B cell (primary cell): ENCODE measurements at places on chromosomes 6 and 20. TPM values are rescaled to one million over a fixed set of nuclear protein-coding genes. Genes with fewer than 3 reads are reported as not detected.

The PHACTR3 gene
- total RNA-seq = not detected in 2 replicates

The COX4I2 gene
- total RNA-seq = not detected in 2 replicates

The GINS1 gene
- total RNA-seq = 2.0 and 3.6 TPM in 2 replicates

The RAE1 gene
- 32.6 and 36.4 TPM in 2 replicates for total RNA-seq

The IFNGR1 gene
- 48.2 and 51.2 TPM in 2 replicates for total RNA-seq

- H3K27me3 ChIP-seq = no peaks in the 10 kb centered on the region
- no peak for DNase-seq
- H3K36me3 ChIP-seq = peaks cover 24% of the 10 kb centered on the region
- H3K4me1 ChIP-seq = no peaks in the 10 kb centered on the region
These were observed 132.3 kb downstream of the RALGAPA2 start for GRCh38 chr20:20580139-20580538.

DNA sequence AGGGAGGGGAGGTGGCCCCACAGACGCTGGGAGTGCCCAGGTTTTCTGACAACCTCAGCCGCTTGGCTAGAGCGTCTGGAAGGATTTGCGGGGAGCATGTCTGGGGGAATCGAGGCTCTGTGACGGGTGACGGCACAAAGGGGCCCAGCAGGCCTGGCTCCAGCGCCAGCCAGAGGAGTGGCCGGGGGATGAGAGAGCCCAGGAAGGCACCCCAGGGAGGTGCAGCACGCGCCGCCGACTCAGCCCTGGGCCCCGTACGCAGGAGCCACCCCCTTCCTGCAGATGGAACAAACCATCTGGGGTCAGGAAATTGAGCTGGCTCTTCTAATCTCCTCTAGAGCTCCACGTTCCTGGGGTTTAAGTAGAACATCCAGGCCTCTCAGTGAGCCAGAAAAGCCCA, 5.9 kb upstream of the SLCO4A1 start:
- H3K4me3 ChIP-seq = no peak overlapping the region
- H3K27ac ChIP-seq = no peak overlapping the region
- no peaks in the 10 kb centered on the region for H3K36me3 ChIP-seq
- H3K27me3 ChIP-seq = peaks cover 23% of the 10 kb centered on the region
- peaks cover 4% of the 10 kb centered on the region for H3K4me1 ChIP-seq
- no peak for DNase-seq

DNA sequence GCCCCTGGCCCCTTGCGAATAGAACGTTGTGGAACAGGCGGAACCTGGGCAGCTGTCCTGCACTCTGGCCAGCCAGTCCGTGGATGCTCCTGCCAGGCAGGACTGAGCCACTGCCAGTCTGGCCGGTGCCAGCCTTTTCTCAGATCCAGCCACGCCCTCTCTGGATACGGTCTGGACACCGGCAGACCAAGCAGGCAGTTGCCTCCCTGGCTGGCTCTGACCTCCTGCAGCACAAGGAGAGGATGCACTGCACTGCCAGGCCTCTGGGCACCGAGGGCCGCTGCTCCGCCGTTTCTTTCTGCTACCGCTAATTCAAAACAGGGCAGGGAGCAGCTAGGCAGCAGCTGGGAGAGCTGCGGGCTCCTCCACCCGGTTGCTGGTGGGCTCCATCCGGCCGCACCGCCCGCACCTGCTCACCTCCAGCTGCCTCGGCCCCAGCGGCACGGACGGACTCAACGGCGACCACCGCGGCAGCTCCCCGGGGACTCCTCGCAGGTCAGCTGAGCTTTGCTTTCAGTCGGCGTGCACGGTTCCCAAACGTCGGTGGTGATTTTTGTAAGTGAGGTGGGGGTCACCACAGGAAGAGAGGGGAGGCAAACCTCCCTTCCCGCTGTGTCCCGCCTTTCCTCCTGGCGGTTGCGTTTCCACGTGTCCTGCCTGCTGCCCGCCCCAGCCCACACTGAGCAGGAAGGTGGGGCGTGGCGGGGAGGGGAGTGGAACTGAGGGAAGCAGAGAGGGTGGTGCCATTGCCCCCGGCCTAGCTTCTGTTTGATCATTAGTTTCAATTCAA, 30.3 kb upstream of the AFDN start:
- no peak overlapping the region for H3K4me3 ChIP-seq
- no peak overlapping the region for H3K27ac ChIP-seq
- H3K27me3 ChIP-seq = peaks cover 13% of the 10 kb centered on the region
- H3K4me1 ChIP-seq = peaks cover 18% of the 10 kb centered on the region
- H3K36me3 ChIP-seq = no peaks in the 10 kb centered on the region

DNA sequence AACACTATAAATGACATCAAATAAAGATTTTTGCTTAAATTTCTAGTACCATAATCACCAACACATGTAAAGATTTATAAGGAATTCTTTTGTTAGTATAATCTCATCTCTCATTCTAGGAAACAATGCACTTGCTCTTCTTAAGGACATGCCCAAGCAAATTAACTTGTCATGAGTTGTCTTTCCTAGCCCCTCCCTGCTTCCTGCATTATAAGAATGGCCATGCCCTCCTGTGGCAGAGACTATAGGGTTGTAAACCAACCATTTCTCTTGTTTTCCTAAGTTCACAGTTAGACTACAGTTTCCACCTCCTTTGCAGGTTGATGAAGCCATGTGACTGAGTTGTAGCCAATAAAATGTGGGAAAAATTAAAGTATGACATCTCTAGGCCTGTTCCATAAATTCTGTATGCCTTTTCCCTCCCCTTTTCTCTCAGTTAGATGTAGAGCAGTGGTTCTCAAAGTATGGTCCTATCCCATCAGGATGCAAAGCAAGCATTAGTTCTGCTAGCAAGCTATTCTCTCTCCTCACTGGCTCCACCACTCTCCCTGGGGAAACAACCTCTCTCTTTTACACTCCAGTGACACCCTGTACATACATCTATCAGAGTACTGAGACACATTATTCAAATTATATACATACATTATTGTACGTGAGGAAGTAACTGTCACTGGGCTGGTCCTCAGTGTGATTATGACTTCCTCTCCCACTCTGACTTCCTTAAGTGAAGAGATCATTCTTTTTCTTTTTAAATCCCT, 295.0 kb downstream of the PKHD1 start:
- no peak for DNase-seq
- H3K4me1 ChIP-seq = no peaks in the 10 kb centered on the region
- no peak overlapping the region for H3K27ac ChIP-seq
- no peaks in the 10 kb centered on the region for H3K27me3 ChIP-seq
- H3K36me3 ChIP-seq = no peaks in the 10 kb centered on the region
- no peak overlapping the region for H3K4me3 ChIP-seq

- H3K27ac ChIP-seq = no peak overlapping the region
- no peak for DNase-seq
- H3K4me1 ChIP-seq = peaks cover 19% of the 10 kb centered on the region
- H3K4me3 ChIP-seq = no peak overlapping the region
These were observed 61.7 kb downstream of the PYGB start for GRCh38 chr20:25309395-25310267.

DNA sequence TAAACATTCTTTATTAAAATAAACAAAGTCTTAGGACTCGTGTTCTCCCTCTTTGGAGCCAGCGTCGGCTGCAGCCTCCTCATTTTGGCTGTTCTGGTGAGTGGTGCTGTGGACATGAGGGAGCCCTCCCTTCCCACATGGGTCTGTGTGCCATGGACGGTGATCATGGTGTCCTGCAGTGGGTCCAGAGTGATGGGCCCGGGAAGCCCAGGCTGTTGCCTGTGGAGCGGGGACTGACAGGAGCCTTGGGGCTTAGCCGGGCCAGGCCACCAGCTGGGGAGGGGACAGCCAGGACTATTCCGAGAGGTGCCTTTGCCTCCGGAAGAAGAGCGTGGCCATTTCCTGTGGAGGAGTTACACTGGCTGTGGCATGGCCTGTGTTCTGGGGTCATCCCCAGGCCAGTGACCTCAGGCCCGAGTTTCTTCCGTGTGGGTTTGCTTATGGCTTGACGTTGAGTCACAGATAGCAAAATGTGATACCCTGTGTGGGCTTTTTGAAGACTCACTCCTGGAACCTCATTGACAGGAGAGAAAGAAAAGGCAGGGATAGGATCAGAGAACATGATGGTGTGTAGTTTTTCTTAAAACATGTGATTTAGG, 153.4 kb downstream of the DTNBP1 start:
- no peaks in the 10 kb centered on the region for H3K4me1 ChIP-seq
- H3K4me3 ChIP-seq = no peak overlapping the region
- H3K36me3 ChIP-seq = peaks cover 4% of the 10 kb centered on the region
- no peak for DNase-seq

- H3K27me3 ChIP-seq = no peaks in the 10 kb centered on the region
- no peak overlapping the region for H3K27ac ChIP-seq
- H3K4me3 ChIP-seq = no peak overlapping the region
- H3K36me3 ChIP-seq = peaks cover 46% of the 10 kb centered on the region
These were observed 30.7 kb upstream of the ZBP1 start for GRCh38 chr20:57650756-57651483.

DNA sequence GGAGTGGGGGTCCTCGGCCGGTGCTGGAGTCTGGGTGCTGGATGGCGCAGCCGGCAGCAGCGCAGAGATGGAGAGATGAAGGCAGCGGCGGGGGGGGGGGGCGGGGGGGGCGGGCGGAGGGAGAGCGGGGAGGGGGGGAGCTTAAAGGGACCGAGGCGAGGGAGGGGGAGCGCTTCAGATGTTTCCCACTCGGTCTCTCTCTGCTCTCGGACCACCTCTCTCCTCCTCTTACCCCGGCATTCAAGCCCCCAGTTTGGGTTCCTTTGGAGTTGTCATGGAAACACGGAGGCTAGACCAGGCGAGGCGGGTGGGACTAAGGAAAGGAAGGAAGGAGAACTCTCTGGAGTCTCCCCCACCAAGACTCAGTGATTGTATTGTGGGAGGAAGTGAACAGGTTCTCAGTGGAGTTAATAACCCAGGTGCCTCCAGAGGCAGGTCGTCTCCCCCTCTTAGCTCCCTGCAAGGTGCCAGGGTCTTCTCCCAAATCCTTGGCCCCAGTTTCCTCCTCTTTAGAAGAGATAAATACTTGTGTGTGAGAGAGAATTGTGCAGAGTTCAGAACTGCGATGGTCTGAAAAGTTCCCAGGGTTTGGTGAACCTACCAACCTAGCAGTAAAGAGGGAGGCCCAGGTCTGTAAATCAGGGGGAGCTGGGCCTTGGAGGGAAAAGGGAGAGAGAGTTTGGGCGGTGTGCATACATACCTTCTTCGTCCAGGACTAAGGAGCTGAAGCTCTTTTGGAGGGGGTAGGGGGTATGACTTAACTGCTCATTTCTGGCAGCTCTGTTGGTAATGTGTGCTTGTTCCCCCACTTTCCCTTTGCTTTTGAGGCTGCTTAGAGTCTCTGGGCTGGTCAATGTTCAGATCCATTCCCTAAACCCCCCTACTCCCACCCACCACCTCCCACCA, at the start of gene PRRT1:
Gene PRRT1, minus strand, starts transcription at position 77 of the 906 bp plus-strand sequence. CDS start 112 bp downstream, outside the sequence.
- H3K27me3 ChIP-seq = peaks cover 71% of the 10 kb centered on the region
- peaks cover 37% of the 10 kb centered on the region for H3K4me1 ChIP-seq
- no peak within 1 kb of the TSS for H3K27ac ChIP-seq
- no peak within 1 kb of the TSS for H3K4me3 ChIP-seq
- DNase-seq = no peak

DNA sequence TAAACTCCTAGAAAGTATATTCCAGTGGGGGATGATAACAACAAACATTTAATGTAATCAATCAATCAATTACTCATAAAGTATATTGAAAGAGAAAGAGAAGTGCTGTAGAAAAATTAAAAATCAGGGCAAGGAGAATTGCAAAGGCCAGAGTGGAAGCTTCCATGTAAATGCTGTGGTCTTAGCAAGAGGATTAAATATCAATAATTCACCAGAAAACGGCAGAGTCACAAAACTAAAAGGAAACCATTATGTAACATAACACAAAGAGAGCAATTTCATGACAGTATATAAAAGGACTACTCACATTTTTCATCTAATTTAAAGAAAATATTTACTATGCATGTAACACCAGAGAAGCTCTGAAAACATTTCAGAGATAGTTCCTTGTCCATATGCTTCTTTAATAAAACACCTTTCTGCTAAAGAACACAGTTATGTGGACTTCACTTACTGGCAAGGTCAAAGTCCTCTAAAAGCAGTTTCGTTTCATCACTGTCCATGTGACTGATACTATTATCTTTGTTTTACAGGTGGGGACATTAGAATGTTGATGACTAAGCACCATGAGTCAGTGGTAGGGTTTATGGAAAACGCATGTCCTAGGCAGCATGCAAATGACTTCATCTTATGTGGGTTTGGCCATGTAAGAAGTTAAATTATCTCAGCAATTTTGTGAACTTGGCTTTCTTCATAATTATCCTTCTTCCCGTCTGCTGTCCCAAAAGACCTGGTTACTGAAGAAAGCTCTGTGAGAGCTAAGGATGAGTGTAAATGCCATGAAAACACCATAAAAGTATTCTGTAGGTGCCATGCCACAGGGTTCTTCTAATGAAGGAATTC, 185.8 kb upstream of the TENT5A start:
- no peaks in the 10 kb centered on the region for H3K27me3 ChIP-seq
- H3K4me1 ChIP-seq = no peaks in the 10 kb centered on the region
- no peaks in the 10 kb centered on the region for H3K36me3 ChIP-seq
- no peak overlapping the region for H3K27ac ChIP-seq
- no peak for DNase-seq

- no peaks in the 10 kb centered on the region for H3K27me3 ChIP-seq
- peak; percentile 29 for DNase-seq
- no peak overlapping the region for H3K4me3 ChIP-seq
- H3K36me3 ChIP-seq = no peaks in the 10 kb centered on the region
These were observed 24.9 kb downstream of the ZBP1 start for GRCh38 chr20:57595041-57596030.

DNA sequence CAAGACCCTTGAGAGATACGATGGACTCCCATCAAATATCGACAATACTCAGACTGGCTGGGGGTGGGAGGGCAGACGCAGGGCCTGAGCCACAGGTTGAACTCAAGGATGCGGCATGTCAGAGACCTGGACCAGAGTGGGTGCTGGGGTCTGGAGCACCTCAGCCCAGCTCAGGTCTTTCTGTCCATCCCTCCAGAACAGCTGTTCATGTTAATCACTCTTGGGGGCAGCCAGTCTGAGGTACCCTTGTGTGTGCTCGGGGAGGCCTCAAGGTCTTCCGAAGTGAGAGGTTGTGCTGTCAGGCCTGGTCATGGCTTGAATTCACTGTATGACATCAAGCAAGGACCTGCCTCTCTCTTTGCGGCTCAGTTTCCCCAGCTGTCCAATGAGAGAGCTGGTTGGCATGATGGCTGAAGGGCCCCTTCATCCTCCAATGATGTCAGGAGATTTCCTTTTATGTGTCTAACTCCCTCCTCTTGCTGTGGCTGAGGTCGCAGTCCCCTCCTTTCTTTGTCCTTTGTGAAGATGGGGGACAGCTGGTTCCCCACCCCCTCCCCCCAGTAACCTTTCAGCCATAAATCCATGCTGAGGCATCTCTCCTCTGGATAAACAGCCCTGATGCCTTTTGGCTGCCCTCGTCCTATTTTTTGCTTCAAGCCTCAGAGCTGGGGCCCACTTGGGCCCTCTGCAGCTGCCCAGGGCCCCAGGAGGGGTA, 15.3 kb downstream of the MYH7B start:
- DNase-seq = no peak
- H3K36me3 ChIP-seq = no peaks in the 10 kb centered on the region

GRCh38 chr20:38165089-38165965, at the start of gene TGM2:
Gene TGM2, minus strand, starts transcription at chr20:38165270. Its CDS starts 72 bp downstream, at chr20:38165198.
- H3K4me1 ChIP-seq = peaks cover 28% of the 10 kb centered on the region
- peaks cover 7% of the 10 kb centered on the region for H3K27me3 ChIP-seq
- peak; percentile 82 for DNase-seq
- no peaks in the 10 kb centered on the region for H3K36me3 ChIP-seq
